ENCODE measurements at places on chromosomes 5 and 9.

- no peak for DNase-seq
These were observed 15.0 kb upstream of the ORM1 start for GRCh38 chr9:114307899-114308267.

- DNase-seq, result no peak
These were observed 31.5 kb upstream of the NSMF start for GRCh38 chr9:137490532-137491186.

- DNase-seq, result no peak
These were observed 12.8 kb upstream of the RPS23 start for GRCh38 chr5:82290908-82291307.

GRCh38 chr9:135239100-135239768, 151.8 kb downstream of the OLFM1 start:
- no peak for DNase-seq

DNA sequence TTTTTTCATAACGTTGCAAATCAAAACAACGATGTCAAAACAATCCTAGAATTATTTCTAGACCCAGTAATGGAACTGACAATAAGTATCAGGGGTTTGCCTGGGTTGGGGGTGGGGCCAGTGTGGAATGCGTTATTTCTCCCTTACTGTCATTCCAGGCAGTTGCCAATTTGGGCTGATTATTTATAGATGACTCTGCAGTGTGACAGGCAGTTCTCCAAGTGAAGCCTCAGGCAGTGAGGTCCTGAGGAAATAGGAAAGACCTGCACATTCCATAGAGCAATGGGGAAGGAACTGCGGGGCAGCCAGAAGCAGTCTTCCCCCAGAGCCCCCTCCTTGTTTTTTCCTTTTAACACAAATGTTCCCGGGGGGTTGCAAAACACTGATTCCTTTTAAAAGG, 179.0 kb downstream of the YTHDC2 start:
- no peak for DNase-seq
